ENCODE measurements at places on chromosomes 11 and 22. TPM values are rescaled to one million over a fixed set of nuclear protein-coding genes. Genes with fewer than 3 reads are reported as not detected.

The CRYBA4 gene
- total RNA-seq: not detected

The OR8I2 gene
- not detected for total RNA-seq

The AIFM3 gene
- total RNA-seq: 1.2 TPM

The OR51I1 gene
- total RNA-seq: 0.51 TPM

GRCh38 chr22:48751539-48752437 lies 1075.9 kb downstream of the BRD1 start:
- H3K27me3 ChIP-seq: no peaks in the 10 kb centered on the region
- no peak overlapping the region for H3K4me3 ChIP-seq
- DNase-seq: no peak

GRCh38 chr22:50061824-50062355 lies 3.8 kb upstream of the TTLL8 start:
- H3K4me1 ChIP-seq: peaks cover 4% of the 10 kb centered on the region
- no peaks in the 10 kb centered on the region for H3K36me3 ChIP-seq
- no peak for DNase-seq
- H3K27me3 ChIP-seq: no peaks in the 10 kb centered on the region
- H3K4me3 ChIP-seq: no peak overlapping the region

DNA sequence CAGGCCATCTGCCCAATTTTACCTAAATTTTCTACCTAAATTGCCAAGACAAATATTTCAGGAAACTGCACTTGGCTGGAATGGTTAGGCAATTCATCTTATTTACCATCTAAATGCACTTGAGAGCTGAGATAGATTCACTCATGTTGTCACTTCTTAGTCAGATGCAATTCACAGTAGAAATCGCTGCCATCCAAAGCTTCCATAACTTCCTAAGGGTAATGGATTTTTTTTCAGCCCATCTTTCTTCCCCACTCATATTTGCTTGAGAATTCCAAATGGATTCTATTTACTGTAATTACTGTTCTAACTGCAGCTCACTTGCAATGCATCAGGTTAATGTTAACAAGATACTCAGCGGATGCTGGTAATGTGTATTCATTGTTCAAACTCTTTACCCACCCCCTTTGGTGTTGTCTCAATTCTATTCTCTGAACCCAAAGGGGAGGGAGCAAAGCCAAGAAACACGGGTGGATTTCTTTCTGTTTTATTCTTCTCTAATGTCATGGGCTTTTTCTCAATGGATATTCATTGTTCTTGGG lies 96.0 kb downstream of the TENM4 start:
- no peak overlapping the region for H3K4me3 ChIP-seq
- H3K27ac ChIP-seq: no peak overlapping the region
- DNase-seq: no peak
- no peaks in the 10 kb centered on the region for H3K27me3 ChIP-seq

GRCh38 chr11:93842034-93842433 lies 8.4 kb downstream of the VSTM5 start:
- no peak overlapping the region for H3K4me3 ChIP-seq
- no peaks in the 10 kb centered on the region for H3K36me3 ChIP-seq
- no peaks in the 10 kb centered on the region for H3K27me3 ChIP-seq
- no peak overlapping the region for H3K27ac ChIP-seq
- H3K4me1 ChIP-seq: no peaks in the 10 kb centered on the region

GRCh38 chr22:19098157-19098556 lies 24.1 kb downstream of the DGCR2 start:
- DNase-seq: no peak
- no peak overlapping the region for H3K4me3 ChIP-seq
- H3K36me3 ChIP-seq: no peaks in the 10 kb centered on the region

- H3K4me3 ChIP-seq: no peak overlapping the region
- H3K36me3 ChIP-seq: no peaks in the 10 kb centered on the region
- no peak overlapping the region for H3K27ac ChIP-seq
- H3K4me1 ChIP-seq: no peaks in the 10 kb centered on the region
- DNase-seq: no peak
Observed at GRCh38 chr11:38582151-38582550, 1984.1 kb upstream of the RAG2 start.

- DNase-seq: no peak
- no peaks in the 10 kb centered on the region for H3K36me3 ChIP-seq
- no peaks in the 10 kb centered on the region for H3K27me3 ChIP-seq
Observed at GRCh38 chr22:45752036-45752435, 80.4 kb downstream of the ATXN10 start.

DNA sequence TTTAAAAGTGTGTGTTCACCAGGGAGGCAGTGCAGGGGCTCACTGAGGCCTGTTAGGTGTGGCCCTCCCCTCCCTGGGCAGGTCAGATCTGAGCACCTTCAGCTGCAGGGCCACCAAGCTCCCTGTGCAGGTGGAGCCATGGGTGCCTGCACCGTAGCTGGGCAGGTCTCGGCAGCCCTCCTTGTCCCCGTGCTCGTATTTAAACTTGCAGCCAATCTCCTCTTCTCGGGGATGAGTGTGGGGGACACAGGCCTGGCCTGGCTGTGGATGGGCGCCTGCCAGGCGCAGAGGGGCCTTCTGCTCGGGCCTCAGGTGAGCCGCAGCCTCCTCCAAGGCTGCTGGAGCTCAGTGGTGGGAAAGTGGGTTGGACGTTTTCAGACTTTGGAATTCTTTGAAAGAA lies 19.1 kb downstream of the PHRF1 start:
- H3K27me3 ChIP-seq: no peaks in the 10 kb centered on the region
- no peak overlapping the region for H3K27ac ChIP-seq
- no peaks in the 10 kb centered on the region for H3K36me3 ChIP-seq
- no peaks in the 10 kb centered on the region for H3K4me1 ChIP-seq
- H3K4me3 ChIP-seq: no peak overlapping the region
